ENCODE measurements at places on chromosomes 6 and 20.

- DNase-seq, result no peak
Measured at GRCh38 chr6:32096087-32096393, 13.1 kb downstream of the TNXB start.

GRCh38 chr20:32462900-32463641 is 104.9 kb downstream of the ASXL1 start:
- no peak for DNase-seq

DNA sequence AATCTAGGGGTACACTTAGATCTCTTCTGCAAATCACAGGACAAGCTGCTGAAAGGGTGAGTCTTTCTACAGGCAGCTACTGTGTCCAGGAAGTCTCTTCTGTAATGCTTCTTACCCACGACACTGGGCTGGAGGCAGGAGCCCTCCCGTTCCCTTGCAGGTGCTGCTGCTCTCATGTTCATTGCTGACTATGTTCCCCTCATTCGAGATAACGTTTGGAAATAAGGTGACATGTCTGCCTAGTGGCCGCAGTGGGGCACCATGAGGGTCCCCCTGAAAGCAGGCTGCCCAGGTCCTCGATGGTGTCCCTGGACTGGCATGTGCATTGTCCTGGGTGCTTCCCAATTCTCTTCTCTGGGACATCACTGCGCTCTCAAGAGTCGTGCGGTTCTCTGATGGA is 74.7 kb downstream of the SYNJ2 start:
- no peak for DNase-seq

- no peak for DNase-seq
Measured at GRCh38 chr6:46015119-46015968, at the start of gene CLIC5. CLIC5 (minus strand) TSS chr6:46015860; CDS start chr6:46015542, 318 bp downstream.

GRCh38 chr20:9388813-9389161 is 125.6 kb upstream of the LAMP5 start:
- no peak for DNase-seq

DNA sequence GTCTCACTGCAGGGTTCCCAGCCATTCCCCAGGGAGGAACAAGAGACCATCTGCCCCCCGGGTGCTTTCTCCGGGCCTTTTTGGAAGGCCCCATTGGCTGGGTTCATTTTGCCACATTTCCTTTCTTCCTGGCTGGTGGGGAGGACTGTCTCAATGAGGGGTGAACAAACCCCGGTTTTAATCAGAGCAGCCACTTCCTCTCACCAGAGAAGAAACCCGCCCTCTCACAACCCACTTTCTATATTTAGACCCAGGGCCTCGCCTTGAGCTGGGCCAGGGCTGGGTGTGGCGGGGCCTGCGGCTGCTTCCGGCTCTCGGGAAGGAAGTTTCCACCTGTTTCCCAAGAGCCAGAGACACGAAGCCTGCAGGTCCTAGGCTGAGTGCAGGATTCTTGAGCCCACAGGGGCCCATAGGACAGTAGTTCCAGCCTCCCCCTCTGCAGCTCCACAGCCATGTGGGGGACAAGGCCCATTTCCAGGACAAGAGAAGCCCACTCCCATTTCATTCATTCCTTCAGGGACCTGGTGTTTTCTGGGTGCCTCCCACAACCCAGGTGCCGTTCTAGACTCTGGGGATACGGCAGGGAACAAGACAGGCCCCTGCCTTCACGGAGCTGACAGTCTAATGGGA is 41.8 kb downstream of the RBM38 start:
- no peak for DNase-seq

Data from HS-27A (cell line).